ENCODE measurements at places on chromosomes 7 and 10.

DNA sequence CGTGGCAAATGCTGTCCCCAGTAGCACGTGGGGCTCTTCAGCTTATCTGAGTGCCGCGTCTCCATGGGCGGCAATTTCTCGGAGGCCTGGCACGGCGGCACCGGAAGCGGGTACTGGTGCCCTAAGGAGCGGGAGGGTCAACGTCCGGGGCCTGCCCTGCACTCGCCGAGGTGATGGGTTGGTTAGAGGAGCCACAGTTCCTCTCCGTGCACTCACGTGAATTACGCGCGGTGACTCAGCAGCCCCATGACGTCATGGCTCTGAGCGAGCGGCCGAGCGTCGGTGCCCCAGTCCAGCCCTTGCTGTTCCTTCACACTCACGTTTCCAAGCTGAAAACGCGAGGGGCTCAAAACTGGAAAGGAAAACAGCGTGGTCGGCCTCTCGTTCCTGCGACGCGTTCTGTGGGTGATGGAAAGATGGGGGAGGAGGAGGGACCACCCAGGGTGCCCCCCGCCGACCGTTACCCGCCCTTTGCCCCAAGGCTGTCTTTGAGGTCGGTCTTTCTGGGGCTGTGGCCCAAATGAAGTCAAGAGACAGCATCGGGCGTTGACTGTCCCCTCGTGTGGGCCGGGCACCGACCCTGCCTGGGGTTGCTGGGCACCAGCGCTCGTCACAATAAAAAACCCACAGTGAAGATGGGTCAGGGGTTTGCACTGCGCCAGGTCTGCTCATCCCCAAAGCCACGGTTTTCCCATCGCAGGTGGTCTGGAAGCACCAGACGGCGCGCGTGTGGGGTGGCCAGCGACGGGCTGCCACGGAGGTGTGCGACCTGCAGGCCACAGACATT, 70.4 kb upstream of the CFAP46 start:
- peak; percentile 64 for DNase-seq

DNA sequence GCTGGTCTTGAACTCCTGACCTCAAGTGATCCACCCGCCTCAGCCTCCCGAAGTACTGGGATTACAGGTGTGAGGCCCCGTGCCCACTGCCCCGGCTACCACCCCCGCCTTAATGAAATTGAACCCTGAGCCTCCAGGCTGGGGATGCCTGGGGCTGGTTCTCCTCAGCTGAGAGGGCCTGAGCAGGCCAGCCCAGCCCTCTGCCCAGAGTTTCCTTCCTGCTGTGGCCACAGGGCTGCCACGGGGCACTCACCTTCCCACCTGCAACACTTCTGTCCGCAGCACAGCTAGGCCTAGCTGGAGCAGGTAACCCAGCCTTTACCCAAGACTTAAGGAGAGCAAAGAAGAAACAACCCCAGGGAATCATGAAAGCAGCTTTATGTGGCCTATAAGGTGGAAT, 78.1 kb upstream of the ANLN start:
- DNase-seq, result no peak

DNA sequence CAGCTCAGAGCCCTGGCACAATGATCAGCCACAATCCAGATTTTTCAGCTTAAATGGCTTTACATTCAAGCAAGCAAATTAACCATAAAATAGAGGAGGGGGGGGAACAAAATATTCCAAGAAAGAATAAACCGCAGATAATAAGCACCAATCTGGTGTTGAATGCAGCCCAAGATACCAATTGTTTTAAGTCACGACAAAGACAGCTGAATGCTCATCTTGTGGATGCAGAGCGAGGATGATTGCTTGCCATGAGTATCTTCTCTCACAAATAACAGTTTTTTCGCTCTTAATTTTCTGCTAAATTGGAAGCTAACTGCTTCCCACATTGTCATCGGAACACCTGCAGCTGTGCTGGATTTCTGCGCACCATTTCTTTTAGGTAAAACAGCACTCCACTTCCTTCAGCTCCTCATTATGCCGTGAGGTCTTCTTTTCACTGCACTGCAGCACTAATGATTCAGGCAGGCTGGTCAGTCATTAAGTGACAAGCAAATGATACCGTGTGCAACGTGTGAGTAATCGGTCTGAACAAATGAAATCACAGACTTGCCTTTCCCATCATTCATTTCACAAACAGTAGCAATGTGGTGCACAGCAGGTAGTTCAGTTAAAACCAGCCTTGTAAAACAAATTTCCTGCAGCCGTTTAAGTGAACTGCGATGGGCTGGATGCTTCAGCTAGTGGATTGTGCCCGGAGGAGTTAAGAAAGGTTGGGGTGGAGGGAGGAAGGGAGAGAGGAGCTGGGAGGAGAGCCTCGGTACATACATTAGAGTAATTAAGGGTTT, 106.4 kb upstream of the CDCA7L start:
- no peak for DNase-seq

DNA sequence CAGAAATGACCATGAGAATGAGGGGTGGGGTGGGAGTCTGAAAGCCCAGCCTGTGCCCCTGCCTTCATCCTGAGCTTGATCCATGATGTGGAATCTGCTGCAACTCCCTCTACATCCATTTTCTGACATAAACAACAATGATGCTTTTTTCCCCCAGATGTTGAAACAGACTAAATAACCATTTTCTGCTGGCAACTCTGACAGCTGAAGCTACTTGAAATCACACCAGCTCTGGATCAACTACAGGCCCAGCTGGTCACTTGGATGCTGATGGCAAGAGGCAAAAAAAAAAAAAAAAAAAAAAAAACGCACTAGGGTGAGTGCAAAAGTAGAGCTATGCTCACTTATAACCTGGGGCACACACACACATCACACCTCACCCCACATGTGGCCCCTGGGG, 74.2 kb downstream of the FAM107B start:
- no peak for DNase-seq

- DNase-seq, result no peak
These were observed 49.2 kb downstream of the SVIL start for GRCh38 chr10:29585488-29585976.

DNA sequence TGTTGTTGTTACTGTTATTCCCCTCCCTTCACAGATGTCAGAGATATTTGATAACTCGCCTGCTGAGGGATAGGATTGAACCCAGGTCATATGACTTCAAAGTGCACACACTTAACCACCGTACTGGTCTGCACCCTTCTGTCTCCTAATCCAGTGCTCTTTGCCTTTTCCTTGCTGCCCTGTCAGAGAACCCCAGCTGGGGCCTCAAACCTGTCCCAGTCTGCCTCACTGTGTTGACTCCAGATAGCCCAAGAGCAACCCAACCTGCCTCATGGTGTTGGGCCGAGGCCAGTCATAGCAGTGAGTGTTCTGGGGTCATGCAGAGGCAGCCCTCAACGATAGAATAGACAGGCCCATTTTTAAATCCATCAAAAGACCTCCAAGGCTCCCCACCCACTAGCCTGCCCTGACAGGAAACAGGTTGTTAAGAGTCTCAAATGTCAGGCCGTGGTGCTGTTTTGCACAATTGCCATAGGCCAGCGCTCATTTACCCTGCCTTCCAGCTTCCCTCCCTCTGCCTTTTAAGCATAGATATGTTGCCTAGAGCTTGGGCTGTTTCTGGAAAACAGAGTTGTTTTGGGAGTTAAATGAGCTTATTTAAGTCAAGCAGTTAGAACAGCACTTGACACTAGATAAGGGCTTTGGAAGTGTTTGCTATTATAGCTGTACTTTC, 37.0 kb upstream of the PDCD4 start:
- no peak for DNase-seq

DNA sequence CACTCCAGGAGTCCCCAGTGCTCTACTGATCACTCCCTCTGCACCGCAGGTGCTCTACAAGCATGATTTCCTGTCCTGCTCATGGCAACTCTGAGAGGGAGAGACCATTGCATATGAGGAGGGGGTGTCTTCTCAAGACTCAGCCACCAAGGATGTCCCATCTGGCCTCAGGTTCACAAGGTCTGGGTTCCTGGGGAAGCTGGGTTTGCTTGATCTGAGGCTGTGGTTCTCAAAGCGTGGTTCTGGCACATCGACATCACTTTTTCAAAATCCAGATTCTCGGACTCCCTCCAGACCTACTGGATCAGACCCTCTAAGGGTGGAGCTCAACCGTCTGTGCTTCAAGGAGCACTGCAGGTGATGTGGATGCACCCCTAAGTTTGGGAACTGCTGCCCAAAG, 247.5 kb downstream of the PLXNA4 start:
- no peak for DNase-seq

GRCh38 chr7:114343949-114344708, 70.5 kb upstream of the FOXP2 start:
- no peak for DNase-seq

DNA sequence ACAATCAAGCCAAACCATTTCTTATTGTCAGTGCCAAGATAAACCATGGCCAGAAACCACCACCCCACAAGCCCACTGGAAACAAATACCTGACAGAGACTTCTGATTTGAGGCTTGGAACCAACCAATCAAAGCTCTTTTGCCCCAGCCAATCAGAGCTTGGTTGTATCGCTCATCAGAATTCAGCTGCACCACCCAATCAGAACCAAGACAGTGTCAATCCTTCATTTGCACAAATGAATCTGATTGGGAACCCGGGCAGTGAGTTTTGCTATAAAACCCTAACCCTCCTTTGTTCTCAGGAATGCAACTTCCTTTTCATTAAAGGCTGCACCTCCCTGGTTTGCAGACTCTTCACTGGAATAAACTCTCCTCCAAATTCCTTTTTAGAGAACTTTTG, 87.4 kb downstream of the ELAPOR2 start:
- DNase-seq, result no peak

DNA sequence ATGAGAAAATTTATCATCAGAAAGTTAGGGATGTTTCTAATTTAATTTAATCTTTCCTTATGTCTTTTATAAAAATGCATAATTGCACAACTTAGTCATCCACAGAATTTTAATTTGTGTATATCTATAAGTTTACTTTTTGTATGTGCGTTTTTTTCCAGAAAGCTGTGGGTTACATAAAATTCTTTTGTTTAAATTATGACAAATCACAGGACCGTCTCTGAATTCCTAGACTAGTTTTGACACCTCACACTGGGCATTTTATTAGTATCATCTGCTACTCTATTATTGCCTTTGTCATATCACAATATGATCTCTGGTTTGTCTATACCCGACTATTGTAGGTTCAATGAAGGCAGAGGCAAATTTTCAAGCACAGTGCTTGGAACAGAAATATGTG, 482.4 kb upstream of the SEMA3D start:
- DNase-seq, result no peak

DNA sequence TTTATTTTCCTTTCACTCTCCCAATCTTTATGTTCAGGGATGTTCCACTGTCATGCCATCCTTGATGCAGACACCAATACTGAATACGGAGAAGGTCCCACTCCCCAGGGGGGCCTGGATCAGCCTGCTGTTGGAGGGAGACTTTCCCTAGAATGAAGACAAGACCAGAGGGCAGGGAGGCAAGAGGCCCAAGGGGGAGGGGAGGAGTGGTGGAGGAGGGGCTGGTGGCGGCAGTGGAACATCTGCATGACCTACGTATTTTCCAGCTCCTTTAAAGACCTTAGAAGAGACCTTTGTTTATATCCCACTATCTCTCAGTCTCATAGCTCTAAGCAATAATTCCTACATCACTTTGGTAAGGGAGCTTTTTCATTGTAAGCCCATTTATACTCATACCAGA, 183.0 kb downstream of the HECW1 start:
- DNase-seq, result no peak

- DNase-seq, result no peak
These were observed 451.0 kb upstream of the GALNT17 start for GRCh38 chr7:70680743-70681468.

DNA sequence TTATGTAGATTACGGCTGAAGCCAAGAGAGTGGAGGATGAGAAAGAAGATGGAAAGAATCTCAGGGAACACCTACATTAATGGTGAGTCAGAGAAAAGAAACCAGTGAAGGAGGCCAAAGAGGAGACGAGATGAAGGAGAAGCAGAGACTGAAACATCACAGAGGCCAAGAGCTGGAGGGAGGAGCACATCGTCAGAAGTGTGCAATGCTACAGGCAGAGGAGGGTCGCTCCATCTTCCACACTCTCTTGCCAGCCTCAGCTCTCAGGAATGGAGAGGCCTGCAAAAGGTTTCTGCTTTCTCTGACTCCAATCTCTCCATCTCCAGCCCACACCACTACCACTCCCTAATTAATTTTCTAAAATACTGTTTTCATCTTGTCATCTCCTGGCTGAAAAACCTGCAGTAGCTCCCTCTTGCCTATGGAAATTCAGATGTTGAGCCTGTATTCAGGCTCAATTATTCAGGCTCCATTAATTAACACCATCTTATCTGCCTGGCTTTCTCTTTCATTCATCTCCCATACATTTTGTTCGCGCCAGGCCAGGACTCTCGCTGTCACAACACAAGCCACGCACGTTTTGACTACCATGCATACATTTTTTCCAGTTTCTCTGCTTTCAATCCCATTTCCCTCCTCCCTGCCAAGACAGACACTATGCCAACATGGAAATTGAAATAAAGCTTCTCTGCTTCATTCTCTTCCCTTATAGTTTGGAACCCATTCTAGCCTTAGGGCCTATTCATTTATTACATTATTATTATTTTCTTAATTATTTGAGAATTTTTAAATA, 165.8 kb downstream of the INHBA start:
- no peak for DNase-seq

GRCh38 chr10:101031796-101032636, 982 bp downstream of the SFXN3 start:
- peak; percentile 87 for DNase-seq

- peak; percentile 70 for DNase-seq
These were observed 36.7 kb upstream of the PRPS1L1 start for GRCh38 chr7:18064242-18064838.

DNA sequence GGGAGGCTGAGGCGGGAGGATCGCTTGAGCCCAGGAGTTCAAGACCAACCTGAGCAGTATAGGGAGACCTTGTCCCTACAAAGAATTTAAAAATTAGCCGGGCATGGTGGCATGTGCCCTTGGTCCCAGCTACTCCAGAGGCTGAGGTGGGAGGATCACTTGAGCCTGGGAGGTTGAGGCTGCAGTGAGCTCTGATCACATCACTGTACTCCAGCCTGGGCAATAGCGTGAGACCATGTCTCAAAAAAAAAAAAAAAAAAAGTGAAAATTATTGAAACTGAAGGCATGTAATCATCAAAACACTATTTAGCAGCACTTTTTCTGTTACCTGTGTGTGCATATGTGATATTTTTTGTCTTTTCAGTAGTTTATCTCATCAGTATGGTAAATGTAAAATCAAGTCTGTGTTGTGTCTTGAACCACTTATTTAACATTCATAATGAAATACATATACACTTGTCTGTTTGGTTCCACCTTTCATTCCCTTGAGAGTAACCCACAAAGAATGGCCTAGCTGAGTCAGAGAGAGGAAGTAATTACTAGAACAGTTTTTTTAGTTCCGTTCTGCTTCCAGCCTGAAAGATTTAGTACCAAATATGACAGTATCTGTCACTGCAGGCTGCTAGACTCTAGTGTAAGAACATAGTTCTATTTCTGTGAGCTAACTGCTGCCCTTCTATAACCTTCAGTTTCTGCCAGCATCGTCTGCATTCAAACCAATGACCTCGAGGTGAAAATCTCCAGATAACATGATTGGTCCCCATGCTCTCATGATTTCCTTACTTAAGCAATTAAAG, 68.6 kb downstream of the MMRN2 start:
- DNase-seq, result peak; percentile 53

DNA sequence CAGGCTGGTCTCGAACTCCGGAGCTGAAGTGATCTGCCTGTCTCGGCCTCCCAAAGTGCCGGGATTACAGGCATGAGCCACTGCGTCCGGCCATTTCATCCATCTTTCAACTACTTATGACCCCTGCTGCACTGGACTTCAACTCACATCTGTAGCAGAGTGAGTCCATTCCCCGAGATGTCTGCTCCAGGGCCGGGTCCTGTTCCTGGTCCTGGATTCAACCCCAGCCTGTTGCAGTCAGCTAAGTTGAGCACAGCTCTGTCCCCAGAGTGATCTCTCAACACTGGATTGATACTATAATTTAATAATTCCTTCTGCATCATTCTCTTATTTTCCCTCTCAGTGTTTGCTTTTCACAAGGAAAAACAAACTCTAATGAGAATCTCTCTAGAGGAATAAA, 25.8 kb downstream of the PRTFDC1 start:
- DNase-seq, result no peak
